ENCODE measurements at places on chromosomes 11 and 22.

DNA sequence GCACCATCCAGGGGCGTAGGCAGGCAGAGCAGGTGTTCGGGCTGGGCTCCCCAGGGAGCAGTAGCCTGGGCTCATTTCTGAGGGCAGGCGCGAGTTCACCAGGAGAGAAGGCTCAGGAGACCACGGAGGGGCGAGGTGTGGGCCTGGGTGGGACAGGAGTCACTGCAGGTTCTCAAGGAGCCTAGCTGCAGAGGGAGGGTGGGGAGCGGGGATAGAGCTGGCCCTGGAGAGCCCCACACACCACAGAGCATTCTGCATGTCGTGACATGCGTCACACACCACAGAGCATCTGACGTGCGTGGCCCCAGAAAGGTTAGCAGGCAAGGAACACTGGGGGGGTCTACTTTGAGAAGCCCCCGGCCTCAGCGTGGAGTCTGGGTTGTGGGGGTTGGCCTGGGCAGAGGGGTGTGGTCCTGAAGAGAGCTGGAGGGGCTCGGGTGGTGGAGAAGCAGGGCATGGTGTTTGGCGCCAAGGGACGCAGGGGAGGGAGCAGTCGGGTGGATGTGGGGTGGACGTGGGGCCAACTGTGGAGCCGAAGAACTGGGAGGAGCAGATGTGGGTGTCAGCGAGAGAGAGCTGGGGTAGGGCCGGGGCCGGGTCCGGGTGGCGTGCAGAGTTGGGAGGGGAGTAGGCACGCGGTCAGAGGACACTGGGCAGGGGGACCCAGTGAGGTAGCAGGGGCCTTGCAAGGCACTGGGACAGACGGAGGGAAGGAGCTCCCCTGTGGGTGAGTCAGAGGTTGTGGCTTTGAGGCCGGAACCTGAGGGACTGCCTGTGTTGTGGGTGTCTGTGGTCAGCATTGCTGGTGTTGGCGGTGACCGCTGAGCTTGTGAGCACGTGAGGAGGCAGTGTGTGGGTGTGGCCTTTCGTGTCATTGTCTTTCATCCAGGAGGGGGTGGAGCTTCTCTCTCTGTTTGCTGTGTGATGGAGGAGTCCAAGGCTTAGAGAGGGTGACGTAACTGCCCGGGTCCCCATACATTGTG, 25.5 kb downstream of the CTTN start:
- peak; percentile 27 for DNase-seq

DNA sequence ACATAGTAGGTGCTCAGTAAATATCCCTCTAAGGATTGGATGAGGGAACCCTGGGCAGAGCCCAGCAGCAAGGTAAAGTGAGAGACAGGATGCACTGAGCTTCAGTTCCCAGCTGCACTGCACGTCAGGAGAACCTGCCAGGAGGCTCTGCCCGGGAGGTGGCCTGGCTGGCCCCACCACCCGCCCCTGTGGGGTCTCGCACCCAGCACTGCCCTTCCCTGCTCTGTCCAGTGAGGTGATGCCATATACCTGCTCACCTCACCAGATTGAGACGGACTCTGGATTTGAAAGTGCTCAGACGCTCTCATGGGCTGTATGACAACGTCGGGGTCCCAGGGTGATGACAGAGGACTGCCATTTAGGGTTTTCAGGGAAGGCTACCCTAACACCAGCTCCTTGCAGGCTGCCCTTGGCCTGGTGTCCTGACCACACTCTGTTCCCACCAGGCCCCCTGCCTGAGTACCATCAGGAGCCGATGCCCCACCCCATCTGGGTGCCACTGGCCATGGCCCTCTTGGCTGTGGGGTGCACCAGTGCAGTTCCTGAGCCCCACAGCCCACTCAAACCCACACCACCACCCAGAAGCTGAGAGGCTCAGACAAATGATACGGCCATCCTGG, 61.7 kb upstream of the FGF3 start:
- no peak for DNase-seq

GRCh38 chr11:73734993-73735392, 25.9 kb downstream of the RAB6A start:
- no peak for DNase-seq

GRCh38 chr11:65258988-65259387, 2.8 kb upstream of the POLA2 start:
- DNase-seq, result no peak

- no peak for DNase-seq
These were observed 100.0 kb downstream of the WNT7B start for GRCh38 chr22:45877036-45877380.

DNA sequence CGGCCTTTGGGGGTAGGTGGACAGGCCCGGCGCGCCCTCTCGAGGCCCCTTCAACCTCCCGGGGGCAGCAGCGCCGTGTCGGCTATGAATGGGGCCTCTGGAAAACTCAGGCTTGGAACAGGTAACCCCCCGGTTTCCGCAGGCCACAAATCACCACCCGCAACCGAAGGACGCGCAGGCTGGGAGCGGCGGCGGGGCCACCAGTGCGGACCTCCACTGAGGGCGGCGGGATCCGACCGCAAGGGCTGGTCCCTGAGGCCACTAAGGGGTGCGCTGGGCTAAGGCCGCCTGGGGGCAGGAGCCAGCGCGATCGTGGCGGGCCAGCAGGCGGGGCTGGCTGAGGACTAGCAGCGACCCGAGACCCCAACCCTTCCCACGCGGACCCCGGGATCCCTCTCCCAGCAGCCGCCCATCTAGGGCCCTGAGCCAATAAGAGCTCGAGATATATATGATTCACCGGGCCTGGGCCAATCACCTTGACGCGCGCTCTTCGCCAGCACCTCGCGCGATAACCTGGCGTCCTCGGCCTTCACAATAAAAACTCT, 609 bp upstream of the ATF4 start:
- no peak for DNase-seq

GRCh38 chr22:19554834-19555404, 30.7 kb upstream of the CLDN5 start:
- DNase-seq, result no peak
